Memory B cell (primary cell): ENCODE measurements at places on chromosomes 2 and 18.
A peak's percentile ranks its signal among the peaks of the same experiment; 100 is the strongest.

DNA sequence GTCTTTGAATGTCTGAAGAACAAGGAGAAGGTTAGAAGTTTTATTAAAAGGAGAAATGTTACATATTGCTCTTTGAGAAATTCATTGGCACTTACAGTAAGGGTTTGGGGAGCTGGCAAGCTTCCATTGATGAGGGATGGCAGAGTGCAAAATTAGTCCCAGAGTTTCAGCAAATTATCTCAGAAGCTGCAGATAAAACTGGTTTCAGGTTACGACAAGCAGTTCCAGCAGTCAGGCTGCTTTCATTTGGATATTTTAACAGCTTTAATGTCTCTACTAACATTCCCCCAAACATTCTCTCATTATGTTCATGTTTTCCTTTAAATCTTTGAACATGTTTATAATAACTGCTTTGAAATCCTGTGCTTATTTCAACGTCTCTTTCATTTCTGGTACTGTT lies 153.1 kb downstream of the TTC27 start:
- no peaks in the 10 kb centered on the region for H3K27me3 ChIP-seq
- no peaks in the 10 kb centered on the region for H3K4me1 ChIP-seq
- no peak for DNase-seq

DNA sequence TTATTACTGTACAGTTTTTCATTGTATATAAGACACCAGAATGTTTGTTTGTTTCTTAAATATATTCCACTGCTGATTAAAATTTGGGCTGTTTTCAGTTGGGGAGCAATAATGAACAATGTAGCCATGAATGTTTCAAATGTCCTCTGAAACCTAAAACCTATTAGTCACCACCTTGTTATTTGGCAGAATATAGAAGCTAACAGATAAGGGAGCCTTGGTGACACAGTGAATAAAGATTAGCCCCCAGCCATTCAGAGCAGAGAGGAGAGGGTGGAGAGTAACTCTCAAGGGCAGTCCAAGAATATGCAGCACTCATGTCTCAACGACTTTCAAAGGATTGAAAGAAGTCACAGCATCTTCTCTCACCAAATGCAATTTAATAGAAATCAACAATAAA lies 43.1 kb upstream of the ATP8B1 start:
- no peak for DNase-seq
- peaks cover 17% of the 10 kb centered on the region for H3K4me1 ChIP-seq
- no peak overlapping the region for H3K27ac ChIP-seq

DNA sequence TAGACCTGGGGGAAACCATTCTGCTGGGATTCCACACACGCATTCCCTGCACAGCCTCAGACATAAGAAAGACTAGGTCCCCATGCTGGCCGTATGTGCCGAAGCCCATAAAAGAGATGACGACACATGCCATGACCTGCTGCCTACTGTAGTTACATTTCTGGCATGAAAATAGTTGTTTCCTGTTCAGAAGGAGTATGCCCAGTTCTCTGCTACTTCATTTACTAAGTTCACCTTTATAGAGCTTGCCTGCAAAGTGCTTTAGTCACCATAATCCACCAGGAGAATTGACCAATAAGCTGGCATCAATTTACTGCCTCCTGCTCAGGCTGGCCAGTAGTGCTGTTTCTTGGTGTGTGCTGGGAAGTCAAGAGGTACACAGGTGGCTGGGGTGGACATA lies 150.2 kb upstream of the ALPP start:
- H3K36me3 ChIP-seq, result peaks cover 6% of the 10 kb centered on the region
- no peak overlapping the region for H3K27ac ChIP-seq
- H3K4me3 ChIP-seq, result no peak overlapping the region
- peaks cover 7% of the 10 kb centered on the region for H3K4me1 ChIP-seq

DNA sequence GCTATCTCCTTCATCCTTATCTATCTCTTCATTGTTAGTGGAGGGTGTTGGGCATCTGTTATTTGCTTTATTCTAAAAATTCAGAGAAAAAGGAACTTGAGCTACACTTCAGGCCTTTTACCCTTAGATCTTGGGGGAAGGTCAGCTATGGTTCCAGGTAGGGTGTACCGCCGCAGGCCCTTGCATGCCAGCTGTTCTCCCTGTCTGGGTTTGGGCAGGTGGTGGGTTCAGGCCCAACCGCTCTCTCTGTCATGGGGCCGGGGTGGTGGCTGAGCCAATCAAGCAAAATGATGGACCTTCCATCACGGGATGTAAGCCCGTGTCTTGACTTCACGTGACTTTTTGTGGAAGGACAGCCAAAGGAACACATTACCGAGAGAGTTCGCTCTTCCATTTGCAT lies 231.1 kb downstream of the LDLRAD4 start:
- no peak overlapping the region for H3K4me3 ChIP-seq
- peaks cover 18% of the 10 kb centered on the region for H3K27me3 ChIP-seq
- peaks cover 12% of the 10 kb centered on the region for H3K4me1 ChIP-seq
- no peak for DNase-seq
- no peak overlapping the region for H3K27ac ChIP-seq

DNA sequence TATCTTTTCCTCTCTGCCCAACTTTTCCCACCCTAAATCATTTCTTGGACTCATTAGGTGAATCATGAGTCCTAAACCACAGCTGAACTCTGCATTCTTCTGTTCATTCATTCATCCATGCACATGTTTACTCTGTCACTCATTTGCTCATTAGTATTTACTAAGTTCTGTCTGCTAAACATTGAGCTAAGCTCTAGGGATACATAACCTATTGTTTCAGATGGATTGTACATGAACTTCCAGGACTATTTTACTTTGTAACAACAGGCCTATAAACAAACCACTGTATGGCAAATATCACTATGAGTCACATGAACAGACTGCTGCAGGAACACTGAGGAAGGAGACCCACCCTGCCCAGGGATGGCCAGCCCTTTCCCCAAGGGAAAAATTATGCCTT lies 14.6 kb upstream of the DYNC2LI1 start:
- no peak overlapping the region for H3K4me3 ChIP-seq
- peaks cover 4% of the 10 kb centered on the region for H3K27me3 ChIP-seq
- H3K4me1 ChIP-seq, result no peaks in the 10 kb centered on the region
- DNase-seq, result no peak
- H3K36me3 ChIP-seq, result no peaks in the 10 kb centered on the region

- H3K4me3 ChIP-seq, result peak overlapping the region; percentile 21
- no peaks in the 10 kb centered on the region for H3K36me3 ChIP-seq
- peaks cover 10% of the 10 kb centered on the region for H3K27me3 ChIP-seq
- no peaks in the 10 kb centered on the region for H3K4me1 ChIP-seq
- no peak for DNase-seq
Measured at GRCh38 chr18:10131460-10132395, 217.9 kb downstream of the VAPA start.

GRCh38 chr18:76053551-76053950 lies 441.5 kb downstream of the ZNF516 start:
- H3K27me3 ChIP-seq, result no peaks in the 10 kb centered on the region
- H3K4me1 ChIP-seq, result no peaks in the 10 kb centered on the region
- H3K27ac ChIP-seq, result no peak overlapping the region

DNA sequence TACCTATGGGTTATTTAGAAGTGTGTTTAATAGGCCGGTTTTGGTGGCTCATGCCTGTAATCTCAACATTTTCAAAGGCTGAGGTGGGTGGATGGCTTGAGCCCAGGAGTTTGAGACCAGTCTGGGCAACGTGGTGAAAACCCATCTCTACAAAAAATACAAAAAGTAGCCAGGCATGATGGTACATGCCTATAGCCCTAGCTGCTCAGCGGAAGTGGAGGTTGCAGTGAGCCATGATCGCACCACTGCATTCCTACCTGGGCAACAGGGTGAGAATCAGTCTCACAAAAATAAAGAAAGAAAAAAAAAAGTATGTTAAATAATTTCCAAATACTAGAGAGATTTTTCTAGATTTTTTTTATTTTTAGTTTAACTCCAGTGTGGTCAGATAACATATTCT lies 316.0 kb downstream of the KIAA1328 start:
- no peak overlapping the region for H3K27ac ChIP-seq
- no peaks in the 10 kb centered on the region for H3K27me3 ChIP-seq
- H3K4me3 ChIP-seq, result no peak overlapping the region
- peaks cover 4% of the 10 kb centered on the region for H3K4me1 ChIP-seq
- H3K36me3 ChIP-seq, result peaks cover 18% of the 10 kb centered on the region

- no peaks in the 10 kb centered on the region for H3K27me3 ChIP-seq
- no peak overlapping the region for H3K27ac ChIP-seq
- no peaks in the 10 kb centered on the region for H3K4me1 ChIP-seq
- H3K36me3 ChIP-seq, result peaks cover 23% of the 10 kb centered on the region
- no peak overlapping the region for H3K4me3 ChIP-seq
- no peak for DNase-seq
Measured at GRCh38 chr2:202774104-202774503, 97.5 kb downstream of the ICA1L start.

DNA sequence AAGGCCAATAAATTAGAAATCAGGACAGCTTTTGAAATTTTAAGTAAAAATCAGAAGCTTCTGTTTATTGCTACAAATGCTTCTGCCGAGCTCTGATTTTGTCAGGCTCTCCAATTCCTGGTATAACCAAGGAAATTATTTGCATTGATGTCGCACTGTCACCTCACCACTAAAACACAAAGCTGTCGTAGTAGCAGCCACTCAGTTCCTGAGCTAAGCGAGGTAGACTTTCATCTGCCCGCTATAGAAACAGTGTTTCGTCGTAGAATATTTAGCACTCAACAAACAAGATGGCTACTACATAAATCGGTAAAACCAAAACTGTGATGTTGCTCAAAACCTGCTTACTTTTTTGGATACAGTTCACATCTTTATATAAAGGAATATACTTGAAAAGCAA lies 141.3 kb upstream of the FOSL2 start:
- H3K27me3 ChIP-seq, result no peaks in the 10 kb centered on the region
- no peak overlapping the region for H3K4me3 ChIP-seq
- H3K4me1 ChIP-seq, result peaks cover 2% of the 10 kb centered on the region

GRCh38 chr2:20327370-20327769 lies 23.3 kb downstream of the PUM2 start:
- peaks cover 33% of the 10 kb centered on the region for H3K36me3 ChIP-seq
- DNase-seq, result no peak
- no peaks in the 10 kb centered on the region for H3K27me3 ChIP-seq

- H3K27ac ChIP-seq, result no peak overlapping the region
- H3K4me1 ChIP-seq, result peaks cover 3% of the 10 kb centered on the region
- peaks cover 2% of the 10 kb centered on the region for H3K36me3 ChIP-seq
Measured at GRCh38 chr2:36058076-36058475, 297.5 kb upstream of the CRIM1 start.

DNA sequence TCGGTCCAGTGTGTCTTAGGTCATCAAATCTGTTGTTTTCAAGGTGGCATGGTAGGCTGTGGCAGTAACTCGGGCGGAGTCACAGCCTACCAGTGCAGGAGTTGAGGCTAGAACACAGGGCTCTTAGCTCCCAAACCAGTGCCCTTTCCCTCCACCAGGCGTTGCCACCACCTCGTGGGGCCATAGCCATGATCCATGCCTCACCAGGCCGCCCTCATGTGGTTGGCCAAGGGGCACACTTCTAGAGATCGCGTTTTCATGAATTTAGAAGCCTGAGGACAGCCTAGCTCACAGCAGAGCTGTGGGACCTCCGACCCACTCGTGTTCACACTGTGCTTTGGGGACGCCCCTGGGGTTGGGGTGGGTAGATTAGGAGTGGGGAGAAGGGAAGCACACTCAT lies 10.6 kb downstream of the SEC11C start:
- no peak for DNase-seq
- no peak overlapping the region for H3K27ac ChIP-seq
- peaks cover 22% of the 10 kb centered on the region for H3K4me1 ChIP-seq
- H3K4me3 ChIP-seq, result no peak overlapping the region

- no peak overlapping the region for H3K4me3 ChIP-seq
- H3K4me1 ChIP-seq, result peaks cover 12% of the 10 kb centered on the region
- peaks cover 6% of the 10 kb centered on the region for H3K36me3 ChIP-seq
- H3K27ac ChIP-seq, result no peak overlapping the region
Measured at GRCh38 chr2:195507447-195508138, 149.4 kb upstream of the SLC39A10 start.

DNA sequence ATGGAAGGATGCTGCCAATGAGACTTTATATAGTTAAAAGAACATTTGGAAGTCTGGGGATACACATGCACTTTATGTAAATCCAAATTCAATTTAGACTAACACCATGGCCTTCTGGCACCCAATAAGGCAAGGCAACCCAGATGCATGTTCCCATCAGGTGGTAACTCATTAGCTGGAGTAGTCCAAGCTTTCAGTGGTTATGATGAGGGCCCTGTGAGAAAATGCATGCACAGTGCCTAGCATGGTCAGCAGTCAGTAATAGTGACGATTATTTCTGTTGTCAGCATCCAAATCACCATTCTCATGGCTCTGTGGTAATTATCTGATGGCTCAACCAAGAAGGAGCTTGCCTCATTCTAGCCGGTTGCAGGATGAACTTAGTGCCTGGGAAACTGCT lies 70.3 kb upstream of the CTLA4 start:
- H3K27me3 ChIP-seq, result peaks cover 16% of the 10 kb centered on the region
- DNase-seq, result no peak
- no peak overlapping the region for H3K27ac ChIP-seq
- peaks cover 2% of the 10 kb centered on the region for H3K36me3 ChIP-seq
- peaks cover 2% of the 10 kb centered on the region for H3K4me1 ChIP-seq

GRCh38 chr18:8808001-8808400 lies 102.6 kb downstream of the MTCL1 start:
- H3K4me3 ChIP-seq, result no peak overlapping the region
- no peak overlapping the region for H3K27ac ChIP-seq
- peaks cover 4% of the 10 kb centered on the region for H3K36me3 ChIP-seq
- no peak for DNase-seq
- no peaks in the 10 kb centered on the region for H3K27me3 ChIP-seq

GRCh38 chr2:85754313-85755095 lies 713 bp downstream of the ATOH8 start:
- no peaks in the 10 kb centered on the region for H3K36me3 ChIP-seq
- H3K4me1 ChIP-seq, result peaks cover 18% of the 10 kb centered on the region
- H3K27ac ChIP-seq, result no peak overlapping the region
- peak overlapping the region; percentile 91 for H3K4me3 ChIP-seq
- DNase-seq, result peak; percentile 56

GRCh38 chr2:238098901-238099713 lies 1.0 kb upstream of the ESPNL start:
- no peaks in the 10 kb centered on the region for H3K36me3 ChIP-seq
- no peaks in the 10 kb centered on the region for H3K27me3 ChIP-seq
- peaks cover 13% of the 10 kb centered on the region for H3K4me1 ChIP-seq

GRCh38 chr2:144986691-144987090 lies 466.8 kb upstream of the ZEB2 start:
- H3K27ac ChIP-seq, result no peak overlapping the region
- peaks cover 6% of the 10 kb centered on the region for H3K36me3 ChIP-seq
- no peak overlapping the region for H3K4me3 ChIP-seq
- peaks cover 2% of the 10 kb centered on the region for H3K27me3 ChIP-seq

DNA sequence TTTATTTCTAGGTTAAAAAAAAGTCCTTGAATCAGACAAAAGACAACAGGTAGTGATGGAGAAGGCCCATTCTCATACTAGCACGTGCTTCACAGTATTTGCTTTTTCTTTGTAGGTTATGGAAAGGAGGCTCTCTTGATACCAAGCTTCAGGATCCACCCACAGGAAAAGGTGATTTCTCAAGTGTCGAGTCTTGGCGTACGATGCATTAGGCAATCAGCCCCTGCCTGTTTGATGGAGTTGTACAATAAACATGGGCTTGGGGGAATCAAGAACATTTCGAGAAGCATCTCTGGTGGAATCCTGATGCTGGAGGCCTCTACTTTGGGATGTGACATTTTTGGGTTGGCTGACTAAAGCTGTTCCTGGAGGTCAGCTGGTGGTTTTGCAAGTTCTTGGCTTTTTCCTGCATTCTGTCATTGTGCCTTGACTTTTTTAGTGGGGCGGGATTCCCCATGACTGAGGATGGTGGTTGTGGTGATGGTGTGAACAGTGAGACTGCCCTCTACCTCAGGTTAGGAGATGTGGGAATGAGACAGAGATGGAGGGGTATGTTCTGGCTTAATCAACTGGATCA lies 231.5 kb upstream of the SPRED2 start:
- H3K4me1 ChIP-seq, result no peaks in the 10 kb centered on the region
- DNase-seq, result no peak
- no peak overlapping the region for H3K4me3 ChIP-seq
